ENCODE measurements at places on chromosomes 11 and 22.

- no peak for DNase-seq
Measured at GRCh38 chr11:33531743-33532181, 168.9 kb downstream of the C11orf91 start.

- DNase-seq: no peak
Measured at GRCh38 chr11:74493791-74494630, 487 bp upstream of the LIPT2 start.

DNA sequence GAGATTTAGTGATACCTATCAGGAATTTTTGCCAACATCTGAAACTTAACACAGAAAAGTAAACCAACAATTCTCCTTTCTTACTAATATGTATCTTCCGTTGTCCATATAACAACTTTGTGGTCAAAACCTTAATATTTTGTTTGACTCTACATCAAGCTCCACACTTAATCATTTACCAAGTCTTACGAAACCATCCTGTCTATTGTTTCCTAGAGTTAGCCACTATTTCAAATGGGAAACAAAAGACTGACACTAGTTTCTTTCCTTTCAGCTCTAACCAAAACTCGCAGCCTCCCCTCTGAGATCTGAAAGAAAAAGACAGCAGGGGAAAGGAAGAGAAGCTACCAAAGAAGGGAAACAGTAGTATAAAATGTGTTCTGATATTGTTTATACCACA lies 26.5 kb upstream of the PRDM10 start:
- no peak for DNase-seq

GRCh38 chr22:49129736-49130135 lies 697.9 kb downstream of the BRD1 start:
- no peak for DNase-seq

DNA sequence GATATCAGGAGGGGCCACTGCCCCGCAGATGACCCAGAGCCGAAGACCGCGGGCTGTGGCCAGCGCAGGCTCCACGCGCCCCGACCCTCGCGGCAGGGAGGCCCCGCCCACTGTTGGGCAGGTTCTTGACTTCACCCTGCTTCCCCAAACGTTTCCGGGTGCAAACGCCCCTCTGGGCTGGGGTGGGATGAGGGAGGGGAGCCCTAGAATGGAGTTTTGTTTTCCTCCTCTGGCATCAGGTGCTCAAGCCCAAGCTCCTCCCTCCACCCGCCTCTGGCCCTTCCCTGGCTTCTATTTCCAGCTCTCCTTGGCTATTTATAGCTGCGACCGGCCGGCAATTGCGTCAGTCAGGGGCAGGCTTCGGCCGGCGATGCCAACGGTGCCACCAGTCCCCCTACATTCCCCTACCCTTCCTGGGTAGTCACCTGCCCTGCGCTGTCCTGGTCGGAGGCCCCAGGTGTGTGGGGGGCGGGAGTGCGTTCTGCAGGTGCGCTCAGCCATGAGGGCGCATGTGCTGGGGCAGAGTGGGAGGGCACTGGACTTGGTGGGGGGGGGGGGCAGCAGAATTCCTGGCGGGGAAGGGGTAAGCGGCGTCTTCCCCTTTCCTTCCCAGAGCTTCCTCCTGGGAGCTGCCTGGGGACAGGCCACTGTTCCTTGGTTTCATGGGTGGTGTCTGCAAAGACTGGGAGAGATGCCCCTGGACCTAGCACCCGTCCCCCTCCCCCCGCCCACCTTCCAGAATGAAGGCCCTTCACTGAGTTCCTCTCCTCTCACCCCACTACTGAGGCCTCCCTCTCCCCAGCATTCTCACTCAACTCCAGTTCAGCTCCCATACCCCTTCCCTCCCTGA lies 23.6 kb downstream of the DUSP8 start:
- DNase-seq: peak; percentile 43

GRCh38 chr22:48596111-48596850 lies 1231.4 kb downstream of the BRD1 start:
- no peak for DNase-seq

DNA sequence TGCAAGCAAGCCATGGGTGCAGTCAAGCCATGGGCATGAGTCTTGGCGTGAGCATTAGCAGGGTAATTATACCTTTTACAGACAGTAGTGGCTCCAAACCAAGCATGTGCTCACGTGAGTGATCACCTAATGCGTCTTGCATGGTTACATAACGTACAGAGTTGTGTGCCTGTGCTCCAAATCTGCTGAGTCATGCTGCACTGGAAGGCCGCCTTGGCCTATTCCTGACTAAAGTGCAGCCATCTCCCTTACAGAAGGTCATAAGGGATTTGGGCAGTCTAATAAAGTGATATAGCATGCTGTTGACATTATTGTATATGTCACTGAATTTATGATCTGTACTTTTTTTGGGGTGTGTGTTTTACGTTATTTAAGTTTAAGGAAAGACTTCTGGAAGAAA lies 102.4 kb downstream of the ARHGAP42 start:
- DNase-seq: no peak

GRCh38 chr11:59284773-59285129 lies 72.0 kb upstream of the MPEG1 start:
- DNase-seq: no peak

DNA sequence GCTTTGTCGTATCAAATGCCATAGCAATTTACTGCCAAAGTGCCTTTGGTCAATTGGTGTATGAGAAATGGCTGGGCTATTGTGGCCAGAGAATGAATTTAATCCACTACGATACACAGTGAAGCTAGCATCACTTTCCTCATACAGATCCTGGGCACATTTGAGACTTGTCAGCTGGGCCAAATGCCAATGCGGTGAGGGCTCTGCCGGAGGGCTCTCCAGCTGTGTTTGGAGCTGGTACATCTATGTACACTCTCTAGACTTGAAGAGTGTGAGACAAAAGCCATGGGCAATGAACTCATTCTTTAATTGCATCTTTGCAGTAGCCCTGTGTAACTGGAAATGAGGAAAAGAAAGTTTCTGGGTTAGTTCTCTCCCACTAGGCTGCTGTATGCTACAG lies 1052.9 kb downstream of the NTM start:
- no peak for DNase-seq

DNA sequence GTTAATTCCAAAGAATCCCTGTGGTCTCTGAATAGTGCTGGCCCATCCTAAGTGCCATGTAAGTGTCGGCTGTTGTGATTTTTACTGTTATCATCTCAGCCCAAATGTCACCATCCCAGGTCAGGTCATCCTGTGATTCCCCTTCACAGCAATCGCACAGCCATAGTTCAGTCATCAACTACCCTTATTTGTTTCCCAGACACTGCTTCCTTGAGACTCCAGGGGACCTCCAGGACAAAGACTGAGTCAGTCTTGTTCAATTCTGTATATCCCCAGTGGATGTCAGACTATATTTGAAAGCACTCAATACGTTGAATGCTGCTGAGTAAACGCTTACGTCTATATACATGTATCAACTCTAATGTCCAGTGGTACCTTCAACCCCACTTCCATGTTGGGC lies 113.7 kb upstream of the TIMP3 start:
- no peak for DNase-seq

- DNase-seq: no peak
Measured at GRCh38 chr22:46879083-46879482, 116.6 kb downstream of the TBC1D22A start.

GRCh38 chr11:68213135-68213515 lies at the start of gene KMT5B:
KMT5B (minus strand) TSS chr11:68213296; CDS start chr11:68190076, 23,220 bp downstream.
- DNase-seq: no peak

- peak; percentile 21 for DNase-seq
Measured at GRCh38 chr22:17199003-17199731, 20.1 kb downstream of the ADA2 start.

- no peak for DNase-seq
Measured at GRCh38 chr11:70575396-70576060, 177.2 kb downstream of the CTTN start.

GRCh38 chr11:72616655-72617054 lies 57.6 kb downstream of the PDE2A start:
- DNase-seq: no peak

DNA sequence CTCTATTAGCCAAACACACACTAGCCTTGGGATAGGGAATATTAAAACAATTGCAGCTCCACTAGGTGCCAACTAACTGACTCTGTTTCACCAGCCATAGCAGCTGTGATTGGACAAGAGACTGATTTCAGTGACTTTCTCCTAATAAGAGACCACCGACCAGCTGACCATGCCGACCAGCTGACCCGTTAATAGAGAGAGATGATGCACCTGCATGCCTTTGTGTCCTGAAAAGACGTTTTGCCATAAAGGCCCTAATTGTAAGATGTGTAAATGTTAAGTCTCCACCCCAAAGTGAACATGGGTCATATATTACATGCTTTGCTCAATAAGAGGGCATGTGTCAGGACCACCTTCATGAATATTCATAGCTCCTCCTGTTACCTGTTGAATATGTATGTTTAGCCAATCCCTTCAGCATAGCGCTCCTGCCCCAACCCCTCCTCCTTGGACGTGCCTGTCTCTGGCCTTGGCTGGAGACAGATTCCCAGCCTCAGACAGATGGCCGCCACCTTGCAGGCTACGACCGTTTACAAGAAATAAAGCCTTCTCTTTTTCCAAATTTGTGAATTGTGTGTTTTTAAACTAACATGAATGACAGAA lies 1.3 kb upstream of the NADSYN1 start:
- no peak for DNase-seq

GRCh38 chr11:87743007-87743406 lies 432.2 kb downstream of the RAB38 start:
- DNase-seq: peak; percentile 12

DNA sequence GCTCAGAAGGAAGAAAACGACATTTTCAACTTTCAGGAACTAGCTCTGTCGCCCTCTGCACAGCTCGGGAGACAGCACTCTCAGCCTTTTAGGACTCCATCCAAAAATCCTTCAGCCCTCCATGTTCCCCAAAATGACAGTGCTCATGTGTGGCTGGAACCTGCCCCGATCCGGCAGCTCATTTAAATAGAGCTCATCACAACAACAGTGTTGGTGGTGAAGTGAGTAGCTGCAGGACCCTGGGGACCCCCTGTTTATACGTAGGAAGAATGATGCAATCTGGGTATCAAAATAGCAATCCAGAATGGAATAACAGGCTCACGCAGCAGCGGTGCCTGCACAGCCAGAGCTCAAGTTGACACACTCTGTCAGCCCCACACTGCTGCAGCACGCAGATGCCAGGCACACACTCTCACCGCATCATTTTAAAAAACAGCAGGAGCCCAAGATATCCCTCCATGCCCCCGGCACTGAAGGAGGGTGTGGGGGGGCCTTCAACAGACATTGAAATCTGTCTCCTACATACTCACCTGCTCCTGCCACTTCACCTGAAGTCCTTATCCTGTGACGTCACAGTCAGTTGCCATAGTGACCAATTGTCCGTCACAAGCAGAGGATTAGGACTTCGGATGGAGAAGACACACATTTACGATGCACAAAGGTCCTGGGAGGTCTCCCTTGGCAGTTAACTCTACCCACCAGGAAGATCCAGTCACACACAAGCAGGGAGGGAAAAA lies 24.0 kb downstream of the TRIM66 start:
- no peak for DNase-seq

DNA sequence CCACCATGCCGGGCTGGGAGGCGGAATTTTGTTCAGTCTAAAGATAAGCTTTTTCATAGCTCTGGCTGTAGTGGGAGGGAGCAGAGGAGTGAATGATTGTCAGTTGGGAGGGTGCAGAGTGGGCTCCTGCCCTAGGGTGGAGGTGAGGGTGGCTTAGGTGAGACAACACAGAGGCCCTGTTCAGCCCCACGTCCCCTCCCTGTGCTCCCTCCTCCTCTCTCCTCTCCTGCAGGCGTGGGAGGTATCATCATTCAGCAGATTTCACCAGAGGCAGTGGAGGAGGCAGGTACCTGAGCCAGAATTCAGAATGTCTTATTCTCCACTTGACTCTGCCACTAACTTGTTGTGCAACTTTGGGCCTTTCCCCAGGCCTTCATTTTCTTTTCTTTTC lies 1.7 kb upstream of the THRSP start:
- DNase-seq: no peak

- DNase-seq: peak; percentile 70
Measured at GRCh38 chr11:35337136-35337913, 82.0 kb downstream of the SLC1A2 start.

- no peak for DNase-seq
Measured at GRCh38 chr11:11478687-11479086, 125.6 kb upstream of the CSNK2A3 start.

DNA sequence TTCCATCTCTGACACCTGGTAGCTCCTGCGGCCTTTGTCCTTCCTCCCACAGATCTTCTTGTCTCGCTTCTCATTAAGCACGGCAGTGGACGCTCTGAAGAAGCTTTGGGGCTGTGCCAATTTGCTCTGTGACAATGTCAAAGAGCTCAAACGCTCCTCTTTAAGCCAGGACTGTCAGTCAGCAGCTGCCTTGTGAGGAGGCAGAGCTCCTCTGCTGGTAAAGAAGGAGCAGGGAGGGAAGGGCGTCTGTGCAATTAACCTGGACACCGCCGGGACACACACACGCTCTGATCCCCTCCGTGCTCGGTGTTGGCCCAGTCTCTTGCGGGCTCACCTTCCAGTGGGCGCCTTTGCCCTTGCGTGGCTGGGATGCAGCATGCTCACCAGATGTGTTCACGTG lies 373.9 kb downstream of the BRD1 start:
- no peak for DNase-seq

- DNase-seq: no peak
Measured at GRCh38 chr11:68040101-68040956, 1.5 kb downstream of the TCIRG1 start.

- no peak for DNase-seq
Measured at GRCh38 chr22:27596133-27596870, 205.3 kb downstream of the MN1 start.

- peak; percentile 29 for DNase-seq
Measured at GRCh38 chr22:25564979-25565677, 653 bp downstream of the GRK3 start.

GRCh38 chr11:119000906-119001305 lies 3.0 kb downstream of the CENATAC start:
- DNase-seq: no peak

DNA sequence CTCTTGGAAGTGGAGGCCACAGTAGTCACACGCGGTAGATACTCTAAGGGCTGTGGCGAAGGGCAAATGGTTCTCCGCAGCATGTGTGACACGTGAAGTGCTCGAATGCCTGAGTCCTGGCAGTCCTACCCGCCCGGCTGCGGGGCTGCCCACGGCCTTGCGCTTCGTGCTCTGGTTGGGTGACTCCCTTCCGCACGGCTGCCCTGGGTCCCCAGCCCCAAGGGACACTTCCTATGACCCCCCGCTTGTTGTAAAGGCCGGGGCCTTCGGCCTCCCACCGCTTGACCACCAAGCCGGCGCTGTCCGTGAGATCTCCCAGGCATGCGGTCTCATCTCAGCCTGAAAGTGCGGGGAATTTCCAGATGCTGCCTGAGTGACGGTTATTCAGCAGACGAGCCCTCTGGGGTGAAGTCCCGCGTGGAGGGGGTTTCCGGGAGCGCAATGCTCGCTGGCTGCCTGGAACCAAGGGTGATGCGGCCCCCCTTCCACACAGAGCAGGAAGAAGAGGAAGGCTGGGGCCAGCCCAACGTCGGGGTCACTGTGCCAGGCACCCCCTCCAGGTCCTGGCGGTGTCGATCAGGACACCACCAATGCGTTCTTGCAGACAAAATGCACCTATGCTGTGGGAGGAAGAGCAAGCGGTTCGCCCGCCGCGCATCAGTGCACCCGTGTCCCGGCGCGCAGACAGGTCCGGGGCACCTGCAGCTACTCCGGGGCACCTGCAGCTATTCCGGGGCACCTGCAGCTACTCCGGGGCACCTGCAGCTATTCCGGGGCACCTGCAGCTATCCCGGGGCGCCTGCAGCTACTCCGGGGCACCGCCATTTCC lies 171.2 kb downstream of the OPCML start:
- no peak for DNase-seq

GRCh38 chr11:94815705-94816344 lies 47.7 kb downstream of the AMOTL1 start:
- no peak for DNase-seq

GRCh38 chr11:73190557-73190885 lies 27.6 kb upstream of the P2RY2 start:
- no peak for DNase-seq

GRCh38 chr11:116707161-116707629 lies 65.6 kb downstream of the BUD13 start:
- no peak for DNase-seq

All from Ammon's horn (tissue), 1 donor.